ENCODE measurements at places on chromosomes 4 and X. TPM values are rescaled to one million over a fixed set of nuclear protein-coding genes. Genes with fewer than 3 reads are reported as not detected.

Gene ATP1B4
- not detected for total RNA-seq

Gene RAB33A
- not detected for total RNA-seq

Gene BTK
- total RNA-seq: not detected

Gene IL3RA
- not detected for total RNA-seq
